Foreskin keratinocyte (primary cell): ENCODE measurements at places on chromosomes 12 and 14. TPM values are rescaled to one million over a fixed set of nuclear protein-coding genes. Genes with fewer than 3 reads are reported as not detected.
A peak's percentile ranks its signal among the peaks of the same experiment; 100 is the strongest.

The PROX2 gene
- not detected in 2 replicates for polyA plus RNA-seq

The TMEM63C gene
- 0.39 and 0.50 TPM in 2 replicates for polyA plus RNA-seq

The FAM222A gene
- polyA plus RNA-seq, result 0.37 and 0.39 TPM in 2 replicates

The CMKLR1 gene
- polyA plus RNA-seq, result not detected in 2 replicates

The SLC6A12 gene
- not detected in 2 replicates for polyA plus RNA-seq

The CLEC1B gene
- not detected in 2 replicates for polyA plus RNA-seq

The C1RL gene
- polyA plus RNA-seq, result 5.7 and 5.9 TPM in 2 replicates

The GUCY2C gene
- not detected in 2 replicates for polyA plus RNA-seq

- peak; percentile 19 for DNase-seq
These were observed at the start of gene RNU6-7 for GRCh38 chr14:32201816-32202490. Gene RNU6-7, plus strand, starts transcription at chr14:32202045.

DNA sequence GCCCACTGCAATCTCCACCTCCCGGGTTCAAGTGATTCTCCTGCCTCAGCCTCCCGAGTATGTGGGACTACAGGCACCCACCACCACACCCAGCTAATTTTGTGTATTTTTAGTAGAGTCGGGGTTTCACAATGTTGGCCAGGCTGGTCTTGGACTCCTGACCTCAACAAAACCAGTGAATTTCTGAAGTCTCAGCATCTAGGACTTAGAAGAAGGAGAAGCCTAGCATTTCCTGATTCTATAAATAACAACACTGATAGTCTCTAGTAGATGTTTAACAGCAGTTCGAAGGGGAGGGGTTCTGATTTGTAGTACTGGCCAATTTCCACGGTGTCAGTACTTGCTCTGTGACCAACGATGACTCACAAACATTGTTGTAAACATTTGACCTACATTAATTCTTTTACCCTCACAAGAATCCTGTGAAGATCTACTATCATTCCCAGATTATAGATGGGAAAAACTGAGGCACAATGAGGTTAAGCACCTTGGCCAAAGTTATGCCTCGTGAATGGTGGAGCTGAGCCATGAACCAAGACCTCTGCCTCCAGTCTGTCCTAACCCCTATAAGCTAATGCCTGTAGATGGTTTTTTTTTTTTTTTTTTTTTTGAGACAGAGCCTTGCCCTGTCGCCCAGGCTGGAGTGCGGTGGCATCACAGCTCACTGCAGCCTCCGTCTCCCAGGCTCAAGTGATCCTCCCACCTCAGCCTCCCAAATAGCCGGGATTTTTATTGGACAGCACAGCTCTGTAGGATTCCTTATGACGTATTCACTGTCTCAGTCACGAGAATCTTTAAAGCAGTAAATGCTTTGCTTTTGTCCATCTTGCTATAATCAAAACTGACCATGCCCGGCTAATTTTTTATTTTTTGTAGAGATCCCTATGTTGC lies 5.2 kb downstream of the P2RX4 start:
- peak; percentile 55 for DNase-seq

- no peak for DNase-seq
These were observed 118.2 kb downstream of the SCARB1 start for GRCh38 chr12:124745465-124745890.

DNA sequence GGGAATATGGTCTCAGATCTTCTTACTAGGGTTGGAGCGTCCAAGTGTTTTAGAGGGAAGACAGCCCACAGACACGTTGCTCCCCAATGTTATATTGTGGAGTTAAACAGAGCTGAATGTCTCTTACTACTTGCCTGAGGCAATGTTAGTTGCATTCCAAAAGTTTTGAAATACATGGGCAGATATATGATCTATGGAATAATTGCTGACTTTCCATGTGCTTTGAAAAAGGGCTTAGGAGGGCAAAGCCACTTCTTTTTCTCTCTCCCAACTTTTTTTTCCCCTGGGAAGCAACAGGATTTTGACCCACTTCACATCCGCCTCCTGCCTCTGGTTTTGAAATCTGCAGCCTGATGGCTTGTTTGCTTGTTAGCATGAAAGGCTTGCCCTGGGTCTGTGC lies 33.7 kb upstream of the PAX9 start:
- DNase-seq, result no peak

DNA sequence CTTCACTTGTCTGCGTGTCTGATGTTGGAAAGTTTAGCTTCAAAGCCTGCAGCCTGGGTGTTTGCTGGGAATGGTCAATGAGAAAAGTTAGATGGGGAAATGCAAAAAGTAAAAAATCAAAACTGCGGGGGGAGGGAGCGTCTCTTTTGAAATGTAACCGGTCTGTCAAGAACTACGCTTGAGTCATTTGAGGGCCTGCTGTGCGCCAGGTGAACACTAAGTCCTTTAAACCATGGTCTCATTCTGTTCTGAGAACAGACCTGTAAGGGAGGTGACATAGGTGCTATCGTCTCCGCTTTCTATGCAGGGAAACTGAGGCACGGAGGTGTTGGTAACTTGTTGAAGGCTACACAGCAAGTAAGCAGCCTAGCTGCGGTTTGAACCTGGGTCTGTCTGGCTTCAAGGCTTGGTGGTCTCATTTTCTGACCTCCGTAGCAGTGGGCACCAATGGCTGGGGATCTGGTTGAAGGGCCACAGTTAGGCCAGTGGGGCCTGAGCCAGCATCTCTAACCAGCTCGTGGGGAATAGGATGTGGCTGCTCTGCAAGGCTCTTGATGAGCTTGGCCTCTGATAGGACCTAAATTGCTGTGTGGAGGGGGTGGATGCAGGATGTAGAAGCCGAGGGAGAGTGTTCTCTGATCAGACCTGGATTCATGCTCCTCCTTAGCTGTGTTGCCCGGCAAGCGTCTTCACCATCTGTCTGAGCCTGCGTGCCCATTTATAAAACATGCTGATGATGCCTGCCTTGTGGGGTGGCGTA lies 41.5 kb downstream of the KCTD10 start:
- DNase-seq, result no peak

- DNase-seq, result peak; percentile 40
These were observed 114.5 kb downstream of the RAD51B start for GRCh38 chr14:67934087-67934486.

DNA sequence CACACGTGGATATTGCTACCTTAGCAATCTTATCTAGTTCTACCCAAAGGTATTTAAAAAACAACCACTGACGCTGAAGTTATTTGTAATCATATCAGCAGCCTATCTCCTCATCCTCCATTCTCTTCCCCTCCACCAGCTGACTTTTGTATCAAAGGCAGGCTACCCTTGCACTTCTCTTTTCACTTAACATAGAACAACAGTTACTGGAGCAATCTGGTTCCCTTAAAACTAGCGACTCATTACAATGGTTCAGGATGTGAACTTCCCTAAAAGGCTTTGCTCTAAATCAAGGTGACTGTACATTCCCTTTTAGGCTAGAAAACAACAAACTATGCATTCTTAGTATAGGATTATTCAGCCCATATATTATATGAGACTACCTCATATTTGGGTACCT lies 404.7 kb downstream of the APAF1 start:
- no peak for DNase-seq

DNA sequence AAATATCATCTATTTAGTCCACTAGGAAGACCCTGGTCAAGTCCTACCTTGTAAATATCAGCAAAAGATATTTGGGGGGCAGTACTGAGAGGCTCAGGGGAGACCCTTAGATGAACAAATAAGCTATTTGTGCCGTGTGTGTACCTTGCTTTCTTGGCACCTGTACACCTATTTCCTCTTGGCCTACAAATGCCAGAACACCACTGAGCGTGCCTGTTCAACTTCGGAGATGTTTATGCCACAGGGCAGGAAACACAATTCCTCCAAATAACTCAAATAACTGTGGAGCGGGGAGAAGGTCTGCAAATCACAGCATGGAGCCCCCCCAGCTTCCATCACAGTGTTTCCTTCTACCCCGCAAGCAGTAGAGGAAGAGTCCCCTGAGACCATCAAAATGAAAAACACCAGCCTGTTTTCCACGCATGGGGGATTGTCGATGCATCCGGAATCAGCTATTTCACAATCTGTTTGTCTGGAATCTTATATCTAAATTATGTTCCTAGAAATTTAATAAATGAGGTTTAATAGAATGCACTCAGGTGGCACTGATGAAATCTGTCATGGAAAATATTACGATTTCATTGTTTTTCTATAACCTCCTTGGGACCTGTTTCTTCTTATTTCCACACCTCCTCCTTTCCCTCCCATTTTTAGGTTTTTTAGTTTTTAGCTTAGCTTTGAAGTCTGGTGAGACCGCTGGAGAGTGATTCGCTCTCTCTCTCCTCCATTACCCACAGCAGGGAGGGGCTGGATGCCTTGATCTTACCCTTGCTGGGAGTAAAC lies 254.0 kb upstream of the SRRM4 start:
- no peak for DNase-seq

- DNase-seq, result no peak
These were observed 88.1 kb downstream of the BCL2L14 start for GRCh38 chr12:12158858-12159257.

DNA sequence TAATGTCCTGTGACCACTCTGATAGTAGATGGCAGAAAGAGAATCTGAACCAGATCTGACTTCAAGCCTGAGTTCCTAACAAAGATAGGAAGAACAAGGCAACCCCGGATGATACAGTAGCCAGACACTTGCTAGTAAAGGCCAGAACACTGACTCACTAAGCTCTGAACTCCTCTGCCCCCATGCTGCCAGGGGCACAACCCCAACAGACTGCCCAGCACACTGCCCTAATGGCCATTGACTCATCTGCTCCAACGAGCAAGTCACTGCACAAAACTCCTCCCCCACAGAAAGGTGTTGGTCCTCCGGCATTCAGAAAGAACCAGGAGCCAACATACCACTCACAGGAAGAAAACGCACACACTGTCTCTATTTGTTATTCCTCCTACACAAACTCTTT lies 179.6 kb upstream of the NUDT4 start:
- DNase-seq, result no peak

GRCh38 chr14:61111731-61112130 lies 130.7 kb downstream of the SLC38A6 start:
- no peak for DNase-seq

DNA sequence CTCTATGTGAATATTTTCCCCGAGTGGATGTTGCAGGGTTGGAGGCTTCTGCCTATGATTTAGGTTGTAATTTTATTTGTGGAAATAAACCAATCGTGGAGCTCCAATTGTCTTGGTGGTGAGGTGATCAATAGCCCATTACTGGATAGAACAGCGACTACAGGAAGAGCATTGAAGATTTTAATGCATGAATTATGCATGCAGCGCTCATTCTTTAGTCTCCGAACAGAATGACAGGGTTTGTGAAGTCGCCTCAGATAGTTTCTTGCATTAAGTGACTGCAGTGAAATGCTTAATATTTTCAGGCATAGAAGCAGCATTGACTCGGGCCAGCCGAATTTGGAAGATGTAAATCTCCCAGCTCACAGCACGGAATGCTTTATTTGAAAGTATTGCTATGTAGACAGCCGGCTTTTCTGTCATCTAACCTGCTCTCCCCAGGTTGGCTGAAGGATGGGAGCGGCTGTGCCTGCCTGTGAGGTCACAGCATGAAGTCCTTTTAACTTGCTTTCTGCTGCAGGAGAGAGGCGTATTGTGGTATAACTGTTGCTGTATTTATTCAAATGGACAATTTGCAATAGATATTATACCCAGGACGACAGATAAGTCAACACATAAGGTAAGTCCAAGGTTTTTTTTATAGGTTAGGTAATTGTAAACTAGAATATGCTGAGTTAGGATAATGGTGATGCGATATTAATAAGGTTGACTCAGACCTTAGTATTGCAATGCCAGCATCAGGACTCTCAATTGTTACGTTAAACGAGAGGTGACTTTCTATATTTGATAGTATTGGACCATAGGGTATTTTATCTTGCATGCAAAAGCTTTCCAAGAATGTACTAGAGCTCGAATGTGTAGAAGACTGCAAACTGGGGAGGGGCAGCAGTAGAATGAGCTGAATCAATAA lies 135.7 kb downstream of the CNTN1 start:
- no peak for DNase-seq

- DNase-seq, result no peak
These were observed 34.6 kb downstream of the ACAD10 start for GRCh38 chr12:111720457-111720856.

- no peak for DNase-seq
These were observed 21.2 kb upstream of the RDH16 start for GRCh38 chr12:56978397-56979138.

DNA sequence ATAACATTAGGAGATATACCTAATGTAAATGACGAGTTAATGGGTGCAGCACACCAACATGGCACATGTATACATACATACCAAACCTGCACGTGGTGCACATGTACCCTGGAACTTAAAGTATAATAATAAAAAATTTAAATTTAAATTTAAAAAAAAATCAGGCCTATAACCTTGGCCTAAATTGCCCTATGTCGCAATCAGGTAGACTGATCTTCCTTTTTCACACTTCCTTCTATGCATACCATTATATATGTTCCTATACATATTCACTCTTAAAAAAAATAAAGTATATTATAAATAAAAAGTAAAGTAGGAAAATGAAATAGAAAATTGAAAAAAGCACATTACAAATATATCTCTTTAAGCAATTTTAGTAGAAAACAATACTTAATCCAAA lies 117.7 kb upstream of the GARIN2 start:
- DNase-seq, result no peak

DNA sequence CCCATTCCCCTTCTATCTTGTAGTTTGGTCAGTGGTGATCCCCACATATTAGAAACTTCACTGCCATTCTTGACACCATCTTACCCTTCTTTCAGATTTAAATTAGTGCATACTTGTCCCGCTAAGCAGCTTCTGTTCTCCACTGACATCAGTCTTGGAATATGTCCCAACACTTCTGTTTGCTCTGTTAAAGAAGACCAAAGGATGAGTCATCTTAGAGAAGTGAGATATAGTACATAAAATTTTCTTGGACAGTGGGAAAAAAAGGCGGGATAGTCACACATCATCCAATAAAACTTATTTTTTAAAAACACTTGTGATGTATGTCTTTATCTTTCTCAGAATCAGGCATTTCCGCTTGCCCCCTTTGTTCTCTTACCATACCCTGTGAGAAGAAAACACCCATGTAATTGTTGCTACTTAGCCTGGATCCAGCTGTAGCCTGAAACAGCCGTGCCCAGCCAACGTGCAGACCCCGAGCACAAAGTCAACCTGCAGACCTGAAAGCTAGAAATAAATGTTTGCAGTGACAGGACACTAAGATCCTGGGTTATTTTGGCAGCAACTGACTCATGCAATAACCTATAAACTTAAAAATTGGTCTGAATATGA lies 100.1 kb upstream of the PDE3A start:
- DNase-seq, result no peak

DNA sequence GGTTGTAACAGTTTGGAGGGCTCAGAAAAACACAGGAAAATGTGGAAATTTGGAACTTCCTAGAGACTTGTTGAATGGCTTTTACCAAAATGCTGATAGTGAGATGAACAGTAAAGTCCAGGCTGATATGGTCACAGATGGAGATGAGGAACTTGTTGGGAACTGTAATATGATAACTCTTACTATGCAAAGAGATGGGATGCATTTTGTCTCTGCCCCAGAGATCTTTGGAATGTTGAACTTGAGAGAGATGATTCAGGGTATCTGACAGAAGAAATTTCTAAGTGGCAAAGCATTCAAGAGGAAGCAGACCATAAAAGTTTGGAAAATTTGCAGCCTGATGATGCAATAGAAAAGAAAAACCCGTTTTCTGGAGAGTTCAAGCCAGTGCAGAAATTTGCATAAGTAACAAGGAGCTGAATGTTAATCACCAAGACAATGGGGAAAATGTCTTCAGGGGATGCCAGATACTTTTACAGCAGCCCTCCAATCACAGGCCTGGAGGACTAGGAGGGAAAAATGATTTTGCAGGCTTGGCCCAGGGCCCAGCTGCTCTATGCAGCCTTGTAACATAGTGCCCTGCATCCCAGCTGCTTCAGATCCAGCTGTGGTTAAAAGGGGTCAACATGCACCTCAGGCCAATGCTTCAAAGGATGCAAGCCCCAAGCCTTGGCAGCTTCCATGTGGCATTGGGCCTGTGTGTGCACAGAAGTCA lies 572.7 kb upstream of the ATP2B1 start:
- DNase-seq, result no peak

- DNase-seq, result no peak
These were observed 96.9 kb downstream of the GCH1 start for GRCh38 chr14:54805445-54806322.
